ENCODE measurements at places on chromosomes 1 and 21.

GRCh38 chr21:21412096-21412495 is 413.9 kb downstream of the NCAM2 start:
- DNase-seq = no peak

- DNase-seq = no peak
Observed at GRCh38 chr1:174740249-174740968, 259.3 kb upstream of the CACYBP start.

- DNase-seq = no peak
Observed at GRCh38 chr1:78096017-78096416, 50.3 kb downstream of the GIPC2 start.

DNA sequence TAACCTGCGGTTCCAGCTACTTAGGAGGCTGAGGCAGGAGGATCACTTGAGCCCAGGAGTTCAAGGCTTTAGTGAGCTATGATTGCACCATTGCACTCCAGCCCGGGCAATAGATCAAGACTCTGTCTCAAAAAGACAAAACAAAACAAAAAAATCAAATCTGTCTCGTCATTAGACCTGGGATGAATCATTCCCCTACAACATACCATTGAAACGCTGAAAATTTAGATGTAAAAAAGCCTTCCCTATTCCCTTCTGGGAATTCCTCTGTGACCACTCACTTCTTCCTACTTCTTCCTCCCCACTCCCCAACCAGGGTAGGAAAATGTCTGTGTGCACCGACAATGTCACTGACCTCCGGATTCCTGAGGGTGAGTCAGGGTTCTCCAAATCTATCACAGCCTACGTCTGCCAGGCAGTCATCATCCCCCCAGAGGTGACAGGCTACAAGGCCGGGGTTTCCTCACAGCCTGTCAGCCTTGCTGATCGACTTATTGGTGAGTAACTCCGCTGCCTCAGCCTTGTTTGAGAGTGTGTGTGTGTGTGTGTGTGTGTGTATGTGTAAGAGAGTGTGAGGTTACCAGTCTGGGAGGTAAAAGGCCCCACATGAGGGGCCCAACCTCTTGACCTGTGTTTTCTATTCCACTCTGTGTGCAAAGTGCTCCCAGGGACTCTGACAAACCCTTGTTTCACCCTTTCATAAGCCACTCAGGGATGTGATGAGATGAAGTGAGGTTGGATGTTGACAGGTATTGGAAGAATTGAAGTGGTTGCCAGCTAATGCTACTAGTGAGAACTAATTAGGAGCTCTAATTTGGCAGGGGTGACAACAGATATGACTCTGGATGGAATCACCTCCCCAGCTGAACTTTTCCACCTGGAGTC is 16.3 kb upstream of the SARS1 start:
- DNase-seq = no peak

DNA sequence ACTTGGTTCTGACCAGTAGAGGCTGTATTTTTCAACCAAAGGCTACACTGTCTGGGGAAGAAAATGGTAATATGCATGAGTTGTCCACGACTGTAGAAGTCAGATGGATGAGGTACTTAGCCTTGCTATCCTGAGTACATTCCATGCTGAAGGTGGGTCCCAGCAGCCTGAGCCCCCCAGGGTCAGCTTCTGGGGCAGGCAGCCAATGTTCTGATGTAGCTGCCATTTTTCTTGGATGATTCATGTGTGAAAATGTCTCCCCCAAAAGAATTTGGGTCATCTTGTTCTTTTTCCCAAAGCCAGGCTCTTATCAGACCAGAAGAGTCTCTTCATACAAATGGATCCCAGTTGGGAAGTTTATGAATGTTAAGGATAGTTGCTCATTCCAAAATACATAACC is 172.2 kb upstream of the UBE2U start:
- no peak for DNase-seq

GRCh38 chr1:157862114-157863070 is 20.8 kb upstream of the CD5L start:
- DNase-seq = no peak

GRCh38 chr1:235051521-235051920 is 77.1 kb downstream of the TOMM20 start:
- DNase-seq = no peak
